ENCODE measurements at places on chromosomes 3 and 15.

DNA sequence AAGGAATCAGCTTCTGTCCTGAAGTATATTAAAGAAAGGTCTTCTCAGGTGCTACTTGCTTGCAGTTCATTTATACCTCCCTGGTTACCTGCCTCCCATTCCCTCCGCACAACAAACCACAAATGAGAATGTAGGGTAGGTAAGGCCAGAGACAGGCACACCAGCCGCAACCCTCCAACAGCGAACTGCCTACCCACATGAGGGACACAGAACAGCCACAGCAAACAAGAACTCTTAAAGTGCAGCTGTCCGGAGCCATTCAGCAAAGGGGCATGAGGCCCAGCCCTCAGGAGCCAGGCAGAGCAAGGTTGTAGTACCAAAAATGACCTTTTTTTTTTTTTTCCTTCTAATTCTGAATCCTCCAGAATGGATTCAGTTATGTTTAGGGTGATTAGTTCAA is 52.4 kb downstream of the SPSB4 start:
- no peak for DNase-seq

GRCh38 chr3:62872318-62872717 is 2.9 kb downstream of the CADPS start:
- DNase-seq: no peak

DNA sequence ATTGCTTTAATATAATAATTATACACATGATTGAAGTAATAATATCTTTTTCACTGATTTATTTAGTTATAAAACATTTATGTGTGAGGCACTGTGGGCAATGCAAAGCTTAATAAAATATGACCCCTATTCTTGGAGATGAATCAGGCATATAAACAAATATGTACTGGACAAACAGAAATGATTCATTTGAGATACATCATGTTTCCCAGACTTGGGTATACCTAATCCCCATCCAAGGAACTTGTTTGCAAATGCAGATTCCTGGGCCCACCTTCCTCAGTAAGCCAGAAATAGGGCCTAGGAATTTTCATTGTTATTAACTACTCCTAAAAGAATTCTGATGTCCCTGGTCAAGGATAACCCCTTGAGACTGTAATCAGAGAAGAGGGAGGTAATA is 184.2 kb downstream of the CHL1 start:
- no peak for DNase-seq

DNA sequence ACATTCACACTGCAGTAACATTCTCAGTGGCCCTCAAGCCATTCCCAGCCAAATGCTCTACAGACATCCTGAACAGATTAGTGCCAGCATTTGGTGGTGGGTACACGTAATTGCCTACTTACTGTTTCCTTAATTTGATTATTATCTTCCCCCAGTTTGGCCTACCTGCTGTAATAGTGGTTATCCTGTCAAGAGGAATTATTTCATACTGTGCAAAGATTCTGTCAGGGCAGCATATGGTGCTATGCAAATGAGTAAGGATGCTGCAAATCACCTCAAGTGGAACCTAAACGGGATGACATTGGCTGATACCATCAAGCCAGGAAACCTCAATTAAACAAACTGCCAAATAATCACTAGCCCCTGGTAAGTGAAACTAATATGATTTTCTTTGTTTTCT is 88.7 kb downstream of the SEMA6D start:
- DNase-seq: no peak

GRCh38 chr3:16318176-16318575 is 53.2 kb downstream of the OXNAD1 start:
- no peak for DNase-seq
